A549 treated with CORT108297 at 1 μM for 4 hours (cell line): ENCODE measurements at places on chromosomes 2 and 18. TPM values are rescaled to one million over a fixed set of nuclear protein-coding genes. Genes with fewer than 3 reads are reported as not detected.

EIF2AK3 gene
- 14.6 to 21.1 TPM (median 19.3 TPM) in 5 replicates for total RNA-seq

KCNG2 gene
- not detected in 5 replicates for total RNA-seq

CYP27A1 gene
- total RNA-seq, result 0.12 to 0.18 TPM (median 0.15 TPM) in 5 replicates

MTCL1 gene
- 52.2 to 67.0 TPM (median 62.2 TPM) in 5 replicates for total RNA-seq

STAT4 gene
- total RNA-seq, result 3.2 to 4.2 TPM (median 3.7 TPM) in 5 replicates

CYP27C1 gene
- total RNA-seq, result 3.8 to 4.9 TPM (median 4.5 TPM) in 5 replicates

BOLL gene
- not detected in 5 replicates for total RNA-seq

IMPACT gene
- 10.5 to 14.3 TPM (median 11.9 TPM) in 5 replicates for total RNA-seq

SH3RF3 gene
- 0.40 to 0.50 TPM (median 0.40 TPM) in 5 replicates for total RNA-seq

SEPTIN10 gene
- 37.6 to 62.6 TPM (median 50.2 TPM) in 5 replicates for total RNA-seq

MTIF2 gene
- 39.2 to 50.8 TPM (median 40.6 TPM) in 5 replicates for total RNA-seq

WDR33 gene
- 18.4 to 26.3 TPM (median 23.1 TPM) in 5 replicates for total RNA-seq

NOSTRIN gene
- 1.3 to 2.1 TPM (median 1.7 TPM) in 5 replicates for total RNA-seq

RAB27B gene
- 10.4 to 14.7 TPM (median 12.6 TPM) in 5 replicates for total RNA-seq

SKOR2 gene
- not detected in 5 replicates for total RNA-seq

CIDEA gene
- not detected in 5 replicates for total RNA-seq

NLRC4 gene
- total RNA-seq, result not detected in 5 replicates

RNU2-63P gene
- not detected in 5 replicates for total RNA-seq

SALL3 gene
- not detected in 5 replicates for total RNA-seq

DUSP19 gene
- total RNA-seq, result 0.55 to 1.4 TPM (median 0.74 TPM) in 5 replicates

DTNA gene
- 0.14 to 0.29 TPM (median 0.23 TPM) in 5 replicates for total RNA-seq

TDRD15 gene
- total RNA-seq, result not detected in 5 replicates

SERPINB5 gene
- 0.07 to 0.17 TPM (median 0.08 TPM) in 5 replicates for total RNA-seq

FABP1 gene
- total RNA-seq, result not detected in 5 replicates

PID1 gene
- 2.9 to 3.8 TPM (median 3.2 TPM) in 5 replicates for total RNA-seq

SLC14A1 gene
- 0.08 to 0.23 TPM (median 0.15 TPM) in 4 of 5 replicates, not detected in the other for total RNA-seq

NDUFV2 gene
- 118 to 129 TPM (median 120 TPM) in 5 replicates for total RNA-seq

CAPN14 gene
- 0.02 to 0.07 TPM (median 0.03 TPM) in 4 of 5 replicates, not detected in the other for total RNA-seq

TSHZ1 gene
- total RNA-seq, result 5.2 to 6.7 TPM (median 6.4 TPM) in 5 replicates

ZNF385B gene
- 0.20 to 0.21 TPM in 2 of 5 replicates, not detected in the others for total RNA-seq

MRO gene
- 0.05 to 0.10 TPM (median 0.08 TPM) in 5 replicates for total RNA-seq

STARD6 gene
- 0.15 TPM in 1 of 5 replicates, not detected in the others for total RNA-seq

RNF138 gene
- total RNA-seq, result 11.8 to 16.3 TPM (median 13.4 TPM) in 5 replicates

CPS1 gene
- 7.0 to 9.2 TPM (median 7.3 TPM) in 5 replicates for total RNA-seq

FBXO41 gene
- total RNA-seq, result 4.1 to 6.4 TPM (median 5.5 TPM) in 5 replicates

LBX2 gene
- total RNA-seq, result 2.5 to 4.4 TPM (median 4.2 TPM) in 5 replicates

DNAH7 gene
- 0.78 to 1.2 TPM (median 0.96 TPM) in 5 replicates for total RNA-seq

TFCP2L1 gene
- total RNA-seq, result 2.9 to 4.9 TPM (median 3.3 TPM) in 5 replicates

CXCR1 gene
- not detected in 5 replicates for total RNA-seq

TMEM200C gene
- total RNA-seq, result 0.04 to 0.05 TPM in 2 of 5 replicates, not detected in the others

GPR75 gene
- total RNA-seq, result 1.3 to 1.8 TPM (median 1.5 TPM) in 5 replicates

HOXD4 gene
- 0.14 to 0.62 TPM (median 0.49 TPM) in 5 replicates for total RNA-seq

GALNT5 gene
- 2.6 to 3.2 TPM (median 2.8 TPM) in 5 replicates for total RNA-seq

EIPR1 gene
- 41.5 to 42.0 TPM (median 41.6 TPM) in 5 replicates for total RNA-seq

PFN4 gene
- 0.77 to 1.9 TPM (median 1.2 TPM) in 5 replicates for total RNA-seq

FAM117B gene
- 1.9 to 2.3 TPM (median 2.2 TPM) in 5 replicates for total RNA-seq

EGR4 gene
- 0.07 to 0.32 TPM (median 0.17 TPM) in 5 replicates for total RNA-seq

ACMSD gene
- not detected in 5 replicates for total RNA-seq

BUB1 gene
- 37.4 to 50.0 TPM (median 43.9 TPM) in 5 replicates for total RNA-seq

KIF5C gene
- total RNA-seq, result 0.27 to 0.43 TPM (median 0.31 TPM) in 5 replicates
